HFFc6 (cell line): ENCODE measurements at places on chromosomes 16 and 17.

DNA sequence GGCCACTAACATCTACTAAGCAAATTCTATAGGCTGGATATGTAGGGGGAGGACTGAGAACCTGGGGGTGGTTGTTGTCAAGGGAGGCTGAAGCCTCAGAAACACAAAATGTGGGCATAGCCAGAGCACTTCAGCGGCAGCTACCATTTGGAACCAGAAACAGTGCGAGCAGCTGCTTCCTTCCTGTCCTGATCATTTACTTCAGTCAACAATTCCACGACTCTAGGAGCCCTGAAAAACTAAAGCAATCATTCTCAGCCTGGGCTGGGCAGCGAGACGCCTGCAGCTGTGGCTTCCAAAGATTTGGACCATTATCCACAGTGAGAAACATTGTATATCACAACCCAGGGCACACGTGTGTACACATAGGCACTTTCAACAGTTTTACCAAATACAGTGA is 93.9 kb upstream of the WSCD1 start:
- no peak for DNase-seq

DNA sequence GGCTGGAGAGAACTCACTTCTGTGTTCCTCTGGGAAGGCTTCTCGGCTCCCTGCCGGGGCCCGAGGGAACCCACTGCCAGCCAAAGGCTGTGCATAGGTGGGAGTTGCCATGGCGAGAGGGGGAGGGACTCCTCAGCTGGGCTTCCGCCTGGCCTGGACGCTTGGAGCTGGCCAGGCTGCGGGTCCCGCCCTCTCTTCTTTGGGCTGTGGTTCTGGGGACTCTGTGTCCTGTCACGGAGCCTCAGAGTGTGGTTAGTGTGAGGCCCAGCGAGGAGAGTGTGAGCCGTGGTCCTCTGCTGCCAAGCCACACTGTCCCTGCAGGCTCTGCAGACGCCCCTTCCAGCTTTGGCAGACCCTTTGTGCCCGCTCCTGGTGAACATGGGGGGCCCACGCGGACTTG is 123.1 kb downstream of the OR1D5 start:
- no peak for DNase-seq

DNA sequence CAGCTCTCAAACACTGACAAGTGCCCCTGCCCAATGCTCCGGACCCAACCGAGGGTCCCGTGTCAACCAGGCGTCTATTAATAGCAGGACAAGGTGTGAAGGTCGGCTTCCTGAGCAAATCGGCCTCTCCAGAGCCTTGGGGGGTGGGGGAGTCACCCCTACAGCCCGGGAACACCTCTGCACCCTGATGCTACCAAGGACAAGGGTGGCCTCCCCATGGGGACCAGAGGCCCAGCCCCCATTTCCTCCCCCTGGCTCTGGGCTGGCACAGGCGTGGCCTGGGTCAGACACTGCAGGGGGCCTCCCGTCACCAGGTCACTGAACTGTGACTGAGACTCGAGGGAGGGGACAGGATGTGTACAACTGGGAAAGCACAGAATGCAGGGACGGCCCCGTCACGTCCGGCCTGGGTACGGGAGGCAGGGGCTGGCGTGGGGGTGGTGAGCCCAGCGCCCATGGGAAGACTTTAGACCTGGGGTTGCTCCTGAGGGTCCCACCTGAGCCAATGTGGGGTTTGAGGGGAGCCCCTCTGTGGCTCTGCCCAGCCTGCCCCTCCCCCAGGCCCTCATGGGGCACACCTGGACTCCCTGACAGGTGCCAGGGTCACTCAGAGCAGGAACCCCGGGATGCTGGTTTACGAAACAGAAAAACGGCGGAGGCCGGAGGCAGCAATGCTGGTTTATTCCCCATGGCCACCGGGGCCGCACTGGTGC is 579 bp upstream of the CYBA start:
- DNase-seq: no peak

DNA sequence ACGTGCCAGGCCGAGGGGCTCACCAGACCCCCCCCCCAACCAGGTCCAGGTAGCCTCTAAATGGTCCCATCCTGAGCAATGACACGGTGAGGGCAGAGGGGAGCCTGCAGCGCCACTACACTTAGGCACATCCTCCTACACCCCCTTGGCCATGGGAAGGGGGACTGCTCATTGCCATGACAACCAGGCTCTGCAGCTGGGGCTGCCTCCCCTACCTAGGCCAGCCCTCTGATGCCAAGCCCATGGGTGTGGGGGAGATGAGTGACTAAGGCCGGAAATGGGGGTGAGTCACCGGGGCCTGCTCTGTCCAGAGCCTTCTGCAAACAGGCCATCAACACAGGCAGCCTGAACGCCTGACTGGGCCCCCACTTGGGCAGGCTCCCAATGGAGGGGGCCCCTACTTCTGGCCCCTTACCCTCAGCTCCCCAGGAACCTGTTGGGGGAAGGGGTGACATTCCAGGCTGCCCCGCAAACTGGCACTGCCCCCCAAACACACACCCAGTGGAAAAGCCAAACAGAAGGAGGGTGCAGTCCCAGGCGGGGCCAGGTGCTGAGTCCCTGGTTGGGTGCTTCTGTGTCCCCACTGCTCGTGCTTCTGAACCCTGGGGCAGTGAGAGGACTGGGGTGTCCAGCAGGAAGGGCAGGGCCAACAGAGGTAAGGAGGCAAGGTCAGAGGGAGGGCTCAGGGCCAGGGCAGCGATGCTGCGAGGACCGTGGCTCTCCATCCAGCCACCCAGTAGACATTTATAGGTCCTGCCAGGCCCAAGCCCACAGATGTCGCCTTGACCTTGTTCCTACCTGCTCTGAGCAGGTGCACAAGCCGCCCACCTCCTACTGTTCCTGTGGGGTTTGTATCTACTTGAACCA is 8.2 kb downstream of the PLCD3 start:
- DNase-seq: peak; percentile 81
